NCI-H446 (cell line): ENCODE measurements at places on chromosomes 5 and 9.

GRCh38 chr9:9177081-9177480 lies 1377.5 kb upstream of the DMAC1 start:
- DNase-seq: no peak

DNA sequence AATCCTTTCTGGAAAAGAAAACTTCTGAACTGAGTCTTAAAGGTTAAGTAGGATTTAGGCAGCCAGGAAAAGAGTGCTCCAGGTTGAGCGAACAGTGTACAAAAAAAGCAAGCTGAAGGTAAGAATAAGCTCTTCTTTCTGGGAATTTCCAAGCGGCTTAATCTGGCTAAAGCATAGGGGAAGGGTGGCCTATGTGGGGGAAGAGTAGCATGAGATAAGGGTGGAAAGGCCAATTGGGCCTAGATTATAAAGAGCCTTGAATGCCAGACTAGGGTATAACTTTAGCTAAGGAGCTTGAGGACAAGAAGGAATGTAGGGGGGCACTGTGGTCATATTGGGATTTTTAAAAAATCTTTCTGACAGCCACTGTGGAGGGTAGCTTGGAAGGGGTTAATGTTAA lies 37.3 kb upstream of the NR5A1 start:
- no peak for DNase-seq

DNA sequence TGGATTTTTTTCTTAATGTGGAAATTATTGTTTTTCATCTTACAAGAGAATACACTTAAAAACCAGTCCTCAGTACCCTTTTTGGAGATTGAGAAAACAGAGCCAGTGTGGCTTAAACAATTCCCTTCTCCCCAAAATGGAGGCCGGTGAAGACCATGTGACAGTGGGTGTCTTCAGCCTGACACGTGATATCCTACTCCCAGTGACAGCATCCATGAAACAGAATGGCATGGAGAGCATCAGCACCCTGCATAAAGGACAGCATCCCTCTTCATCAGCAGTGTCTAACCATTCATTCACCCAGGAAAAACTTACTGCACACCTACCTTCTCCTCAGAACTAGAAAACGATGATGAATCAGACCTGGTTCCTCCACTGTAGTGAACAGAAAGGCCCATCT lies 103.4 kb upstream of the RAI14 start:
- DNase-seq: peak; percentile 60

DNA sequence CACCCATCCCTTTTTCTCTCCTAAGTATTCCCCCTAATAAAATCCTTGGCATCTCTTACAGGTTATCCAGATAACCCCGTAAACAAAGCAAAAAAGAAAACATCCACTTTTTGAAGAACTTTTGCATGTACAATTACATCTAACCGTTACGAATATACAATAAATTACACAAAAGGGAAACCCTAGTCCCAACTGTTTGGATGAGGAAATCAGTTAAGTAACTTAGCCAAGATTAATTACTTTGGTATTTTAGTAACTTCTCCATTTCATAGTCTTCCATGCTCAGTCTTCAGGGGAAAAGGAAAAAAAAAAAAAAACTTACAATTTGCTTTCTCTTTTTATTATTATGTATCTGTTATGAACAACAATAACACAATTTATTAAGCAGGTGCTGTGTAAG lies 212.9 kb downstream of the ACTL7B start:
- no peak for DNase-seq

DNA sequence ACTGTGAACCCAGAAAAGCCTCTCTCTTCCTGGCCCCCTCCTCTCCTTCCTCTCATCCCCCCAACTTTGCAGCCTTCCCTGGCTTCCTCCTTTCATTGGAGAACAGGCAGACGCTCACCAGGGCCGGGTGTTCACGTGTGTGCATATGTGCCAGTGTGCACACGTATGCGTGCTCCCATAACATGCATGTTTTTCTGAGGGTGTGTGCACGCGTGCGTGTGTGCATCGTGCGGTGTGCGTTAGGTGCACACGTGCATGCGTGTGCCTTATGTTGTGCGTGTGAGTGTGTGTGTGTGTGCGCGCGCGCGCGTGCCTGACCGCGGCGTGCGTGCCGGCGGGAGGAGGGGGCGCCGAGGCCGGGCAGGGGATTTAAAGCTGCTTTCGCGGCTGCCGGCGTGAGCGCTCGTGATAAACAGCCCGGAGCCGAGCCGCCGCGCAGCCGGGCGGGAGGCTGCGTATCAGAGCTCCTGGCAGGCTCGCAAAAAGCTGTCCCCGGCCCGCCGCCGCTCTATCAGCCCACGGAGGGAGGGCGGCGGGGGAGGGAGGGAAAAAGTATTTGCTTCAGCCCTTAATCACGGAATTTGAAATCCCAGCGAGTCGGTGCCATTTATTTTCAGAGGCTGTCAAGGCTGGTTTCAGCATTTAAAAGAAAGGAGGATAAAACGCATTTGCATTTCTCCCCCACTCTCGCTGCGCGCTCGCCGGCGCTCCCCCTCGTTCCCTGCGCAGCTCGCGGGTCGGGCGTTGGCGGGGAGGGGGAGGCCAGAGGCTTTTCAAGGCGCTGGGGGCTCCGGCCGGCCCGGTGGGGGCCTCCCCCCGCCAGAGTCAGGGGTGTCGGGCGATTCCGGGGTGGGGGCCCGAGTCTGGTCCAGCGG lies 183.9 kb downstream of the C9orf50 start:
- DNase-seq: peak; percentile 19

DNA sequence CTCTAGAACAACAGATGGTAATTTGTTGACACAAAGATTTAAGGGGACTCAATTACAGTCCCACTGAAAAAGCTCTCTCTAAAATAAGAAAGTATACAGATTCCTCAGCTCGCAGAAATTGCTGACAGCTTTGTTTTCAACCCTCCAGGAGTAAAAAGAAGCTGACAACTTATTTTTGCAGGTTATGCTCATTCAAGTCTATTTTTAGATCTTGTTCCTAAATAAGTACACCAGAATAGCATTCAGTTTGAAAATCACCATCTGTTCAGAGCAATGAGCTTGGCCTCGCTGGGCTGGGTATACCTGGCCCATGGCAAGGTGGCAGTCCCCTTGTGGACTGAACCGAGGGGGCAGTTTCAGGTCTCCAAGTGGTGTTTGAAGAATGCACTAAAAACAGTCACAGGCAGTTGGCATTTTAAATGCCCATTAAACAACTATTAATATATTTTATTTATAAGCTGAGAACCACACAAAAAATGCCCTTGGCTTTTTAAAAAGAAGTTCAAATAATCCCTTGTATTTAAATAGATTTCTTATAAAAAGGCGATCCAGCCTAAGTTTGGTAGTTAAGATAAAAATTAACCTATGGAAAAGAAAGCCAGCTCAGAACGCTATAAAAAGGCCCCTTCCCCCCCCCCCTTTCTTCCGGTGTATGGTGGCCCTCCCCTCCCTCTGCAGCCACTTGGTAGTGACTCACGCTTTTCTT lies 169.2 kb downstream of the AUH start:
- DNase-seq: no peak

GRCh38 chr5:163506095-163506457 lies 657 bp downstream of the MAT2B start:
- no peak for DNase-seq

- no peak for DNase-seq
Observed at GRCh38 chr9:133134388-133135145, 13.5 kb upstream of the RALGDS start.

DNA sequence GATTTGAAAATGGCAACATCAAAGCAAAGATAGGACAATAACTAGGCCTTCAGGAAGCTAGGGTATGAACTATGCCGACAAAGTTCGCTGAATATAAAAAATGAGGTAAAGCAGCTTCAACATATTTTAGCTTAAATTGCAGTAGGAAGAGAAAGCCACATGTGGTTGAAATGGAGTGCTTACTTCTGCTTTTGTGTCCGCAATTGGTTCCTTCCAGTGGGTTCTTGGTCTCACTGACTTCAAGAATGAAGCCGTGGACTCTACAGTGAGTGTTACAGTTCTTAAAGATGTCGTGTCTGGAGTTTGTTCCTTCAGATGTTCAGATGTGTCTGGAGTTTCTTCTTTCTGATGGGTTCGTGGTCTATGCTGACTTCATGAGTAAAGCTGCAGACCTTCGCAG lies 95.2 kb downstream of the APTX start:
- DNase-seq: no peak

DNA sequence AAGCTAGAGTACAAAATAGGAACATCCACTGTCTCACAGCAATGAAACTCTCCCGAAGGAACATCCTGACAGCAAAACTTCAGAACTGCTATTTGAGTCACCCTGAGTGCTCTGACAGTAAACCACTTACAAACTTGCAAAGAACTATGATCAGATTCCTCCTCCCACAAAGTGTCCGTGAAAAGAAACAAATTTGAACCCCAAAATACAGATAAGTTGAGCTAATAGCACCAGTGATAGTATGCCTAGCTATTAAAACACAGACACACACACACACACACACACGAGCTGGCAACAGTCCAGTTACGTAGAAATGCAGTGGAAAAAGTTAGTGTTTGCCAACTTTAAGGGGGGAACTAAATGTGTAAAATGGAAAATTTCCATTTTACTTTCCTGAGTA lies 3.1 kb upstream of the GLIS3 start:
- no peak for DNase-seq

- DNase-seq: no peak
Observed at GRCh38 chr5:54825005-54825404, 160.4 kb downstream of the ESM1 start.

DNA sequence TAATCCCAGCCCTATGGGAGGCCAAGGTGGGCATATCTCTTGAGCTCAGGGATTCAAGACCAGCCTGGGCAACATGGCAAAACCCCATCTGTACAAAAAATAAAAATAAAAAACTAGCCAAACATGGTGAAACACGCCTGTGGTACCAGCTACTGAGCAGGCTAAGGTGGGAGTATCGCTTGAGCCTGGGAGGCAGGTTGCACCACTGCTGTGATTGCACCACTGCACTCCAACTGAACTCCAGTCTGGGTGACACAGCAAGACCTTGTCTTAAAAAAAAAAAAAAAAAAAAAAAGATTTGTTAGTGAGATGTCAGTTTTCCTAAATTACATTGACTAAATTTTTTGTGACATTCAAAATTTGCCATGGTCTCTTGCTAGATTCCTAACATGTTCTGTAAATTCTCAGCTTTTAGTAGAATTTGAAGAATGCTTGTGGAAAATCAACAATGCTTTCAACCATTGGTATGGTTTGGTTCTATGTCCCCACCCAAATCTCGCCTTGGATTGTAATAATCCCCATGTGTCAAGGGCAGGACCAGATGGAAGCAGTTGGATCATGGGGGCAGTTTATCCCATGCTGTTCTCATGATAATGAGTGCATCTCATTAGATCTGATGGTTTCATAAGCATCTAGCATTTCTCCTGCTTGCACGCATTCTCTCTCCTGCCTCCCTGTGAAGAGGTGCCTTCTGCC lies 236.1 kb downstream of the ARRDC3 start:
- no peak for DNase-seq

DNA sequence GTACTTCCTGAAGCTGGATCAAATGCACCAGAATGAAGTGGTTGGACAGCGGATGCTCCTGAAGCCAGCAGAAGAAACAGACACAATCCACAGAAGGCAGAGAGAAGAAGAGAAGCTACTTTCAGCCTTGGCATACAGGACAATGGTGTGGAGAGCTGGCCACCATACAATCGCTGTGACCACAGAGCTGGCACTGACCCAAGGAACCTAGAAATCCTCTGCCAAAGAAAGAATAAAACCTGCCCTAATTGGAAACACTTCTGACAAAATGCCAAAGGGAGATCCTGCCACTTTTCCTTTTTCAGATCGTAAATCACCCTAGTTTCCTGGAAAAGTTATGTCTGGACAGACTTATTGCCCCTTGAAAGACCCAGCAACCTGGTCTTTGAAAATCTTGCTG lies 77.8 kb downstream of the BAAT start:
- DNase-seq: peak; percentile 53

DNA sequence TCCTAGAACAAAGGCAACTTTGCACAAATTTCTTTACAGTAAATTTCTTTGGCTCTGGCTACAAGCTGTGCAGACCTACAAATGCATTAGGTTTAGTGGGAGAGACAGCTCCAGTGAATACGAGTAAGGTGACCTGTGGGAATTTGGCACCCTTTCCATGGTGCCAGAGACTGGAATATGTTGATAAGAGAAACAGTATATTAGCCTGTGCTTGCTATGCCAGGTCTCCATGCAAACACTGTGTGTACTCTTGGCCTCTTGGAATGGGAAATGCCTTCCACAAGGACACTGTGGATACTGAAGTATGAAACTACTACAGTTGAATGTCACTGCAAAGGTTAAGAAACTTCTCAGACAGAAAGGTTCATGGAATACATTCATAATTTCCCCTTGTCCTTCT lies 458.5 kb downstream of the IRX1 start:
- DNase-seq: no peak

DNA sequence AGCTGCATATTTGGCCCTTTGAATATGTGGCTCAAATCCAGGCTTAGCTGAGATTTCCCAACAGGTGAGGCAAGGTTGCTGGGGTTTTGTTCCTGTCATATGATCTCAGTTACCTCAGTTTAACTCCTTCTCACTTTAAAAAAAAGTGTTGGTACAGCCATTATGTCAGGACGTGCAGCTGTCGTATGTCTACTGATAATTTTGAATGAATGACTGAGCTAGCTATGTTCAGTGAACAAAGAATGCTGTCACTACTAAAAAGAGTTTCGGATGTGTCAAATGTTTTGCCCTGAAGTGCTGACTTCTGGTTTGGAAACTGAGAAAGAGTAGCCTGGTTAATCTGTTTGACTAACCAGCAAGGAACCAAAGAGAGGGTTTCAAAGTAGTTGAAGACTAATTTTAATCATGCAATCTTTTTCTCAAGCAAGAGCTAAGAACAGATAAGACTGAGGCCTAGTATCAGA lies 106.3 kb upstream of the NR3C1 start:
- no peak for DNase-seq

- DNase-seq: no peak
Observed at GRCh38 chr5:98750693-98751092, 22.8 kb upstream of the RGMB start.

- DNase-seq: no peak
Observed at GRCh38 chr5:93890657-93891056, 149.3 kb upstream of the POU5F2 start.

- no peak for DNase-seq
Observed at GRCh38 chr9:77469515-77470231, 178.4 kb downstream of the GNA14 start.

- DNase-seq: no peak
Observed at GRCh38 chr5:6026766-6027406, 351.5 kb downstream of the MED10 start.

- no peak for DNase-seq
Observed at GRCh38 chr5:179512452-179513000, 37.8 kb upstream of the RUFY1 start.

DNA sequence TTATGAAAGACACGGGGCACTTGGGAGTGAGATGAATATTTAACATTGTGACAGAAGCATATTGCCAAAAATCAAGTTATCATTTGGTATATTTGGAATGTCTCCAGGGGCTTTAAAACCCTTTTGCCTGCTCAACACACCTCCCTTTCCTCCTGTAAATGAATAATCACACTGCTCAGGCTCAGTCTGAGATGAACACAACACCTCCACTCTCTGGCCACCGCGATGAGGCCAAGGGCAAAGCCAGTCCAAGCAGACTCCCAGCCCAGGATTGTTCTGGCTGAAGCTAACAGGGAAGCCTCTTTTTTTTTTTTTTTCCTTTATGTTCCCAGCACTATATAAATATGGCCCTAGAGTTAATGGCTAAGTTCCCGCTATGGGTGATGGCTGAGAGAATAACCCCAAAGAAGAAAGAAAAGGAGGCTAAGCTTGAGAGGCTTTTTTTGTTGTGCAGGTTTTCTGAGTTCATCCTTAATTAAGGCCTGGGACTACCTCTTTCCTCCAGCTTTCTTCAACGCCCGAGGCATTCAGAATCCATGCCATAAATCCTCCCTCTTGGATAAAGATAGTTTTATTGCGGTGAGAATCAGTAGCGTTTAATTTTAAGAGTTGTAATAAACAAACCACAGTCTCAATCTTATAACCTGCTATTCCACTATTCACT lies 10.5 kb upstream of the ERAP1 start:
- DNase-seq: peak; percentile 66
